ENCODE measurements at places on chromosomes 1 and 21. TPM values are rescaled to one million over a fixed set of nuclear protein-coding genes. Genes with fewer than 3 reads are reported as not detected.

The BSND gene
- not detected for total RNA-seq

The DLGAP3 gene
- total RNA-seq, result 0.52 TPM

The LRRC71 gene
- total RNA-seq, result not detected

The C1orf210 gene
- total RNA-seq, result 6.6 TPM

GRCh38 chr1:226696547-226696946 is 42.5 kb downstream of the ITPKB start:
- H3K36me3 ChIP-seq, result no peaks in the 10 kb centered on the region
- no peaks in the 10 kb centered on the region for H3K27me3 ChIP-seq
- DNase-seq, result no peak
- no peak overlapping the region for H3K4me3 ChIP-seq
- H3K4me1 ChIP-seq, result no peaks in the 10 kb centered on the region

DNA sequence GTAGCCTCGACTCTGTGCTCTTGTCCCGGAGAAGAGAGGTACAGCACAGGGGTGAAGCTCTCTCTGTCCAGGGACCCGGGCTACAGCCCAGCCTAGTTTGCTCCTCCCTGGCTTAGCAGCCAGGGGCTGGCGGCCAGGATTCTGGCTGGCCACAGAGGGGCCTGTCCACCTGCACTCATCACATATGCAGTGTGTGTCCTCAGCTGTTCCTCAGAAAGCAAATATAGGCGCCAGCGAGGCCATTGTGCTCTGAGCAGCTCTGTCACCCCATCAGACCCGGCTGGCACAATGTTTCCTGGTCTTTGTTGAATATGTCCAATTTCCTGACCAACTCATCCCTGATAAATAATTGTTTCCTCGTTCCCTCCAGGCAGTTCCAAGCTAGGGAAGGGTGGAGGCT is 28.5 kb downstream of the KCND3 start:
- no peaks in the 10 kb centered on the region for H3K36me3 ChIP-seq
- H3K27me3 ChIP-seq, result no peaks in the 10 kb centered on the region
- H3K4me3 ChIP-seq, result no peak overlapping the region
- no peak overlapping the region for H3K27ac ChIP-seq

GRCh38 chr1:179105393-179105792 is 23.5 kb downstream of the TOR3A start:
- peak; percentile 40 for DNase-seq
- H3K4me1 ChIP-seq, result no peaks in the 10 kb centered on the region
- peaks cover 16% of the 10 kb centered on the region for H3K36me3 ChIP-seq

DNA sequence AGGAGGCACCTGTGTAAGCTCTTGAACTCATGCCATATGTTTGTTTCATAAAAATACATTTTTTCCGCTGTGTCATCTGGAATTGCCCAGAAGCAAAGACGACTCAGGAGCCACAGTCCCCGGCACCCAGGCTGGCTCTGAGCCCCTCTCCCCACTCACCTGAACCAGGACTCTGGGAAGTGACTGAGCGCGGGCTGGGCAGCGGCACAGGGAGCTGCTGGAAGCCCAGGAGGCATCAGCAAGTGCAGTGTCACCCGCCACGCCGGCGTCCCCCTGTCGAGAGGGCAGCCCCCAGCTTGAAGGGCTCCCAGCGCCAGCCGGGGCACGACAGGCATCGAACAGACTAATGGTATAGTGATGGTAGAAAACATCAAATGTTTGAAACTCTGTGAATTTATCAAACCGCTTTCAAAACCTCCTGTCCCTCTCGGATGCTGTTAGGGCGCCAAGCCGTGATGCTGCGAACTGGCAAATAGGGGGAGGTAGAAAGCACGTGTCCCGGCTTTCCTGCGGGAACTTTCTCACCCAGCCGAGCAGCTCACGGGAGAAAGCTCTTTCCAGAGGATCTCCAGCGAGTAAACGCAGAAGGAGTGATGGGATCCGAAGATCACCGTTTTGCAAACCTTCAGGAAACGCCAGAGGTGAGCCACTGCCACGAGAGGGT is 57.8 kb upstream of the COL18A1 start:
- no peak for DNase-seq
- no peaks in the 10 kb centered on the region for H3K36me3 ChIP-seq
- no peaks in the 10 kb centered on the region for H3K27me3 ChIP-seq
- H3K4me3 ChIP-seq, result no peak overlapping the region
- no peak overlapping the region for H3K27ac ChIP-seq
- peaks cover 22% of the 10 kb centered on the region for H3K4me1 ChIP-seq
